ENCODE measurements at places on chromosomes 2 and 18.

GRCh38 chr2:19224486-19224885 is 133.9 kb downstream of the OSR1 start:
- no peak for DNase-seq

- DNase-seq, result no peak
Observed at GRCh38 chr18:76979111-76979751, 153.4 kb downstream of the MBP start.

- no peak for DNase-seq
Observed at GRCh38 chr2:63055226-63056106, 4.8 kb downstream of the OTX1 start.

- DNase-seq, result no peak
Observed at GRCh38 chr2:236042087-236042486, 126.1 kb downstream of the GBX2 start.

DNA sequence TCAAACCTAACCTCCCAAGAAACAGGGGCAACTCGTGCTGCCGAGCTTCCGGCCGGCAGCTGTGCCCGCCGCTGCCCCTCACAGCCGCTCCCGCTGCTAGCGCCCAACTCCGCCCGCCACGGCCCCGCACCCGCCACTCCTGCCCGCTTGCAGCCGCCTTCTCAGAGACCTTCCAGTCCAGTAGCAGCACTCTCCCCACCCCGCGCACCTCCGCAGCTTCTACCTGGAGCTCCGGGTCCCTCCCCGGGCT is 722 bp upstream of the C2orf15 start:
- no peak for DNase-seq

GRCh38 chr2:227511239-227511930 is 39.4 kb downstream of the AGFG1 start:
- no peak for DNase-seq

DNA sequence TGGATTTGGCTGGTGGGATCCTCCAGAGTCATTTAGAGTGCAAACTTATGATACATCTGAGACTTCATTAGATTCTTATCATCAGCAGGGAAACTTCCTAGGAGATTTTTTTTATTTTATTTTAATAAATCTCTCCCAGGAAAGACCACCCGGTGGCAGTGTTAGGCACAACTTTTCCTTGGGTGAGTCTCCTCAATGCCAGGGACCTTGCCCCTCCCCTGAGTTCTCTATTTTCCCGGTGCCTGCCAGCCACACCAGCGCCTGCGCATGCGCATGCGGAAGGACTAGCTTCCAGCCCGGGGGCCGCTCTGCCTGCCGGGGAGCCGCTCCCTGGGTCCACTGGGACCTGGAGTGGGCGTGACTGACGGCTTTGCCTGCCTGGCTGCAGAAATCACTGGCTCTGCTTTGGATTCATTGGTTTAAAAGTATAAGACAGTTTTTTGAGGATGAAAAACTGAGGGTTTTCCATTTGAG is 86.6 kb downstream of the TMEM182 start:
- DNase-seq, result no peak

GRCh38 chr2:101617188-101617587 is 80.3 kb upstream of the MAP4K4 start:
- DNase-seq, result no peak

- no peak for DNase-seq
Observed at GRCh38 chr2:3198119-3198518, 179.5 kb downstream of the EIPR1 start.

DNA sequence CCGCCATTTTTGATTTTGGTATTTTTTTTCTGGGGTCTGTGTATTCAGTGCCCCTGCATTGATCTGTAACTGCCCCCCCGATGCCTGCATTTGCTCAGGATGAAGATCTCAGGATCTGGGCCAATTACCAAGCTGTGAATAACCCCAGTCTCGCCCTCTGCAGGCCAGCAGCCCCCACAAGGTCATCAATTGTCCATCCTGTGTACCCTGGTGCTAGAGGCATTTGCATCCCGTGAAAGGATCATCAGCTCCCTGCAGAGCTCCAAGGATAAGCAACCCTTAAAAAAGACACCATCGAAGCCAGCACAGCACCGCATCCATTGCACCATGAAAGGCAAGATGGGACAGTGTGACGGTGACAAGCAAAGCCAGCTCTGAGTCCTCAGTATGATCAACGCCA is 154.1 kb upstream of the KLHL29 start:
- no peak for DNase-seq

DNA sequence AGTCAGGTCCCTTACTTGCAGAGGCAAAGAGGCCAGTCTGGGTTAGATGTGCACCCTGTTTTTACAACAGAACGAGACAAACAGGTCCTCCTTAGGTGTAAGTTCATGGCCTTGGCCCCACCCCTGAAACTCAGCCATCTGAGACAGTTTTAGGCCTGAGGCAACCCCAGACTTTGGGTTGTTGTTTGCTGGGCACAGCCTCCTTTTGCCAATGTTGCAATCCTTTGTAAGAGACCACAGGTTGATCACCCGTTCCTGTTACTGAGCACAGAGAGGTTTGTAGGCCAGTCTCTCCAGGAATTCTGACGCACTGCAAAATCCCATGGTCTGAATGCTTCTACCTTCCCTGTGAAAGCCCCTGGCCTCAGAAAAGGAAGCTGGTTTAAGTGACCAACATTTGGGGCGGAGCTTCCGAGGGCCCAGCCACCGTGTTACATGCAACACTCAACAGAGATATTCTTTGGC is 15.5 kb upstream of the IL1RN start:
- DNase-seq, result no peak

DNA sequence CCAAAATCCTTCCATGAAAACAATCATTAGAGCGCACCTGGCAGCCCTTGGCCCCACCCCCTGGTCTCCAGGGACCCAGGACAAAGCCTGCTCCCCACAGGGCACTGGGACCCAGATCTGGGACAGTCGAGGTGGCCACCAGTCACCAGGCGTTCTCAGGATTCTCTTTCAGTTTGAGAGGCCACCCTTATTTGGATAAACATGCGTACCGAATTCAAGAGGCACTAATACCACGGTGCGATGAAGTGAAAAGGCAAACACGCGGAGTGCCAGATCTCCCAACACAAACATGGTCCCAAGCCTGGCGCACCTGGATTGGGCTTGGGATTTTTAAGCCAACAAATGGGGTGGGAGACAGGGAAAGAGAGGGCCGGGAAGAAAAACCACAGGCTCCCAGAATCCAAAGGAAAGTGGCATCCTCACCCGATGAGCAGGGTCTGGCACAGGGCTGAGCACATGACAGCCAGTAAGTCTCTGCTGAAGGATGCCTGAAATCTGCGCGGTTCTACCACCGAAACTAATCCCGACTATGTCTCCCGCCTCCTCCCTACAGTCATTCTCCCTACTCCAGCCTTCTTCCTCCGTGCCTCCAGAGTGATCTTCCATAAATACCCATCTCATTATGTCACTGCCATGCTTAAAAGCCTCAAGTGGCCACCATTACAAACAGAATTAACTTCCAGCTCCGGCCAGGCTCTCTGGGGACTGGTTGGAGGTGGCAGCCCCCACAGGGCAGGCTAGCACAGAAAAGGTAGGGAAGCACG is 60.9 kb upstream of the KLHL29 start:
- no peak for DNase-seq

DNA sequence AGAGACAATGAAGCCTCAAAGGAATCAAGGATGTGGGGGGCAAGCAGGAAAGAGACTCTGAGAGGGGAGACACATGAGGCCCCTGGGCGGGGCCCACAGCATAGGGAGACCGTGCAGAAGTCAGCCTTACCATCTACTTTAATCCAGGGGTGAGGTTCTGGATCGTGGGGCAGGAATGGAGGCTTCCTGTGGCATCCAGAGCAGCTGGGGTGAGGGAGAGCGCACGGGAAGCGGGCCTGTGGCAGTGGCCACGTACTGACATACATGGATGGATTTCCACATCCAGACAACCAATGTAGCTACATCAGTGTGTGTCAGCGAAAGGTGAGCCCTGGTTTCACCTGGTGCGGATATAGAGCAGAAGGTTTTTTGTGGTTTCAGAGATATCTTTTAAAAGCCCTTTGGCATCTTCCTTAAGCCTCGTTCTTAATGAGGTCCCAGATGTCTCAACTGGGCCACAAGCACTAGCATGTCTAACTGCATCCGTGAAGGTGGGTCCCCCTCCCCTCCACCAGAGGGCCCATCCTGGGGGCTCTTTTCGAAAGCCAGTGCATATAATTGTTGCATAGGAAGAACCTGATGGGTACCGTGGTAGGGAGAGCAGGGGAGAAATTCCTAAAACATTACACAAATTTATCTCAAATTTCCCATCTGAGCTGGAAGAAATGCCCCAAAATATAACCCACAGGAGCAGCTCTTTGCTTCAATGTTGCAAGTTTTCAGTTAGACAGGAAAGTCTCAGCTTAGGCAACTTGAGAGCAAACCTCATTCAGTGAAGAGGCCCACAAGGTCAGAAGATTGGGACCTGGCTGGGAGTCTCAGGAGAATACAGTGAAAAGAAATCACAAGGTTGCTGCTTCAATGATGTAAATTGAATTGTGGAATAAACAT is 90.9 kb downstream of the SP3 start:
- no peak for DNase-seq

DNA sequence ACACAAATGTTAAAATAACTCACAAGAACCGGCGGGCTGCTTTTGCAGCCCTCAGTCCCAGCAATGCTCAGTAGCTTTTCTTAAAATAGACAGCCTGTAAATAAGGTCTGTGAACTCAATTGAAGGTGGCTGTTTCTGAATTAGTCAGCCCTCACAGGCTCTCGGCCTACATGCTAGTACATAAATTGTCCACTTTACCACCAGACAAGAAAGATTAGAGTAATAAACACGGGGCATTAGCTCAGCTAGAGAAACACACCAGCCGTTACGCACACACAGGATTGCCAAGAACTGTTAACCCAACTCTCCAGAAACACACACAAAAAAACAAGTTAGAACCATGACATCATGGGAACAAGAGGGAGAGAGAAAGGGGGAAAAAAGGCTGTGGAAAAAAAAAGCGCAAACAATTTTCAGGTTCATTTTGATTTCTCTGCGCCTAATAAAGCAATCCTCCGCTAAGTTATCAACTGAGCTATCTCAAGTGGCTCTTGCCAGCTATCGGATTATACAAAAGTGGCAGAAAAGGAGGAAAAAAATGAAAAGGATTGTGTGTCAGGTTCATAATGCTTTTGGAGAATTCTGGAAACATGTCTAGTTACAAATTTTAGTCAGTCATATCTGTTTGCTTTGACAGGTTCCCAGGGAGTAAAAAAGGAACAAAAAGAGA is 89.1 kb downstream of the ZEB2 start:
- no peak for DNase-seq
